Stimulated activated CD8-positive, alpha-beta memory T cell treated with anti-CD3 and anti-CD28 coated beads, Interleukin-15, amount 100 ng/mL, for 48 hours (primary cell): ENCODE measurements at places on chromosomes 2 and 18.

- no peak for DNase-seq
Observed at GRCh38 chr2:33451214-33451613, 25.2 kb upstream of the RASGRP3 start.

DNA sequence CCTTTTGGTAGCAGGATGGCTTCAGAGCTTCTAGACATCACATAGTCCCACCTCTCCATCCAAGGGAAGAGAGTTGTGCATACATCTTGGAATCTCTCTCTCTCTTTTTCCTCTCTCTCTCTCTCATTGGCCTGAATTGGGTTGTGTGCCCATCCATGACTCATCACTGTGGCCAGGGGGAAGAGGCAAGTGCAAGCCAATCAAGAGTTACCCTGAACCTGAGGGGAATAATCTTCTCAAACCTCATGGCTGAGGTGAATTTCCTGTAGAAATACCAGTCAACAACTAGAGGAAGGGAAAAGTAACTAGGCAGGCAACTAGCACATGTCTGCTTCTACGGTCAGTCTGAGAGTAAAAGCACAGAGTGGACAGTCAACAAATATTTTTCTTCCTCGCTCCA lies 7.3 kb upstream of the CHN1 start:
- no peak for DNase-seq

- no peak for DNase-seq
Observed at GRCh38 chr18:7779211-7779610, 212.1 kb downstream of the PTPRM start.

- DNase-seq: peak; percentile 96
Observed at GRCh38 chr2:200525882-200526651, at the start of gene SGO2. TSS of gene SGO2 (plus strand) at chr2:200526207. CDS start at chr2:200532976, 6,769 bp downstream.

DNA sequence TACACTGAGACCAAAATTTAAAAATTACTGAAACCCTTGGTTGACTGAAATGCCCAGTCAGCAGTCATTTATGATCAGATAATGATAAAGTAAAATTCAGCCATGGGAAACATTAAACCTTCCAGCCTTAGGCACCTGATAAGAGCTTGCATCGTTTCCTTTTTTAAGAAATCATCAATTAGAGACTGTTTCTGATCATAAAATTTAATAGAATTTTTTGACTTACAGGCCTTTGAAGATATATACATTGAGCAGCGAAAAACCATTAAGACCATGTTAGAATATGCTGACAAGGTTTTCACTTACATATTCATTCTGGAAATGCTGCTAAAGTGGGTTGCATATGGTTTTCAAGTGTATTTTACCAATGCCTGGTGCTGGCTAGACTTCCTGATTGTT lies 99.6 kb upstream of the CSRNP3 start:
- no peak for DNase-seq

- no peak for DNase-seq
Observed at GRCh38 chr2:143955401-143956065, 564.4 kb downstream of the ZEB2 start.

DNA sequence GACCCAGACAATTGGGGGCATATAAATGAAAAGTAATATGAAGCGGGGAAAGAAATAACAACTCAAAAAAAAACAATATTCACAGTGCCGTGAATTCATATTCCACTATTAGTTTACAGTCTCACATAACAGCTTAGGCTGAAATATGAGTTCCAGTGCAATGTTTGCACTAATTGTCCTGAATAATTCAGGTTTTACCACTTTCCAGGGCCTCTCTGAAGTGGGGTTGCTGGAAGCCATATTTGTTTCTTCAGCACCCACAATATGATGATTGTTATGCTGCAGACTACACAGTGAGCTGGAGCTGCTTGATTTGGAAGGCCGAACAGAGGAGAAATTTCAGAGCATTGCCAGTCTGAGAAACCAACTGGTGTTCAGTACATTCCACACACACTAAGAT lies 894.5 kb upstream of the ACVR2A start:
- no peak for DNase-seq

DNA sequence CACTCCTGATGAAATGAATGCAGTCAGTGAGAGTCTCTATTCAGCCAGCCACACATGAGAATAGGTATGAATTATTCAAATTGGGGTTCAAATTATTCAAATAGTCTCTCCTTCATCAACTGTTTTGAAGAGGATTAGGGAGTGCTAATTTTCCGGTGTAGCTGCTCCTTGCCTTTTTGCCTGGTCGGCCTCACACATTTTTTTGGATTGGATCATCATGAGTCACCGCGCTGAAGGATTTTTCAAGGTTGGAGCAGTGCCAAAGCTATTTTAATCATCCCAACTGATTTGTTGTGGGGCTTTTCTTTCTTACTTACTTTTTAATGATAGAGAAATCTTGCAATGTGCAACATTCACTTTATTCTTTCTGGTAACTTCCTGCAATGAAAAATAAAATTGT lies 2.4 kb upstream of the DTNA start:
- DNase-seq: no peak

GRCh38 chr2:222568865-222569264 lies 87.0 kb downstream of the FARSB start:
- DNase-seq: no peak

GRCh38 chr2:109168716-109169115 lies 39.7 kb downstream of the SH3RF3 start:
- no peak for DNase-seq

- no peak for DNase-seq
Observed at GRCh38 chr2:218839430-218839829, 7.8 kb upstream of the PRKAG3 start.

DNA sequence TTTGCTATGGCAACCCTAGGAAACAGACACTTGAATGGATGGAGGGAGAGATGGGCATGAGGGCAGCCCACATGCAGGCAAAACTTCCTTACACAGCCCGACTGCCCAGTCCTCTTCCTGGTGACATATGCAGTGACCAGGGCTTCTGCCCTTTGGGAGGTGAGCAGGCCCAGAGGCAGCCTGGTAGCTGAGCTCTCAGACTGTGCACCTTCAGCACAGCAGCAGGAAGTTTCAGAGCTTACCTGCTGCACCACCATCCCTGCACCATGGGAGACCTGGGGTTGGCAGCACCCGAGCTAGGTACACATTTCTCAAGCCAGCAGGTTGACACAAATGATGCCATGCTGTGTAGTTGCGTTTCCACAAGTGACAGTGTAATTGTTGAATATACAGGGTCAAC lies 97.6 kb upstream of the LMAN1 start:
- DNase-seq: no peak

GRCh38 chr2:46076251-46076650 lies 221.0 kb upstream of the EPAS1 start:
- DNase-seq: no peak

- DNase-seq: no peak
Observed at GRCh38 chr2:240717181-240717641, 25.5 kb downstream of the AQP12A start.

GRCh38 chr2:62354771-62355561 lies 151.0 kb downstream of the TMEM17 start:
- DNase-seq: no peak

DNA sequence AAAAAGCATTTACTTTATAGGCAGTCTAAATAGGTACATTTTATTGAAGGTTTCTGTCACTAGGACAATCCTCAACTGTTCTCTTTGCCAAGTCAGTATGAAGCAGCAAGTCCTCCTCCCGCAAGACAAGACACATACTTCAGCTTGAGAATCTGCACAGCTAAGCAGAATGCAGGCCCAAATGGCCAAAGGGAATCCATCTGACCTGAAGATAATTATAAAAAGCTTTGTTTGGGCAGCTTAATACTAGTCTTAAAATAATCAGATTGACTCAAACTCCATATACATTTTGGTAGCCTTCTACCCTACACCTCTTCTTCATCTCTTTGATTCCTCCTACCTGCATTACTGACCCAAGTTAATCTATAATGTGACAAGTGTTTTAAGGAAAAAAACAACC lies 1.8 kb downstream of the LANCL1 start:
- no peak for DNase-seq

DNA sequence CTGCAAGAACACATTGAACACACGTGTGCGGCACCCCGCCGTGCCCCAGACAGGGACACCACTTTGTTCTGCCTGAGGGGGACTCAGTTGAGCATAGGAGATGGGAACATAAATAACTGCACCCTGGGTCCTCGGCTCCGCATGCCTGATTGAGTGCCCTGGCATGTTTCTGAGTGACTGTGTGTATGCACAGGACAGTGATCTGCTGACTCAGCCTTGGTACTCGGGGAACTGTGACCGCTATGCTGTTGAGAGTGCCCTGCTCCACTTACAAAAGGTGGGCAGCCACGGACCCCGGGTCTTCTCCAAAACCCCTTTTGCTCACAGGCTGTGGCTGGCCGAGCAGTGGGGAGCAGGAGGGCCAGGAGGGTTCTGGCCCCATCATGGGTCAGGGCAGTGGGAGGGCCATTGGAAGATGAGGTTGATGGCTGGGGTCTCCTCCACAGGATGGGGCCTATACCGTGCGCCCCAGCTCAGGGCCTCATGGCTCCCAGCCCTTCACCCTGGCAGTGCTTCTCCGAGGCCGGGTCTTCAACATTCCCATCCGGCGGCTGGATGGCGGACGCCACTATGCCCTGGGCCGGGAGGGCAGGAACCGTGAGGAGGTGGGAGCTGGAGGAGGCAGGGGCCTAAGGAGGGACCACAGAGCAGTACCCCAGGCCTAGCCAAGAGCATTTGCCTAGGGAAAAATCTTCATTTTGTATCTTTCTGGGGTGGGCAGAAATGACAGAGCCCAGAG lies 16.9 kb downstream of the SH2D6 start:
- no peak for DNase-seq

DNA sequence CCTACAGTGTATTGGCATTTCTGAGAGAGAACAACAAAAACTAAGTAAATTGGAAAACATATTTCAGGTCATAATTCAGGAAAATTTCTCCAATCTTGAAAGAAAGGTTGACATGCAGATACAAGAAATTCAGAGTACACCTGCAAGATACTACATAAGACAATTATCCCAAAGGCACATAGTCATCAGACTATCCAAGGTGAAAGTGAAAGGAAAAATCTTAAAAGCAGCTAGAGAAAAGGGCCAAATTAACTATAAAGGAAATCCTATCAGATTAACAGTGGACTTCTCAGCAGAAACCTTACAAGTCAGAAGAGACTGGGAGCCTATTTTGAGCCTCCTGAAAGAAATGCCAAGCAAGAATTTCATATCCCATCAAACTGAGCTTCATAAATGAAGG lies 449.0 kb upstream of the MMADHC start:
- no peak for DNase-seq

GRCh38 chr2:232537499-232537898 lies 2.0 kb upstream of the CHRNG start:
- no peak for DNase-seq

DNA sequence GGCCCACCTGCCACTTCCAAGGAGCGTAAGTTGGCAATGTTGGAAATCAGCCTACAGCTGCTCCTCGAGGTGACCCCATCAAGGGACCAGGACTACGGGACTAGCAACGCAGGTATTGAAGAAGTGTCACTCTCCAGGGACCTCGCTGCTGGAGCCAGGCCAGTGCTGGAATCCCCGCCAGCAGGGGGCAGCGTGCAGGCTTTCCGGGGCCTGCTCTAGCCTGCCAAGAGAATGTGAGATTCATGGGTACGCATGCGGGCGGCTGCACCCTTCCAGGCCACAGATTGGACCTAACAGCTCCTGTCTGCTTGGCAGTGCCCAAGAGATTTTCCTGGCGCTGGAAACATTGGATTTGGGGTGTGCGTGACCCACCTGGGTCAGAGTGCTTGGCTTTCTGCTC lies 182.8 kb upstream of the RAB12 start:
- no peak for DNase-seq
